NCI-H187 (cell line): ENCODE measurements at places on chromosomes 5 and 9.

DNA sequence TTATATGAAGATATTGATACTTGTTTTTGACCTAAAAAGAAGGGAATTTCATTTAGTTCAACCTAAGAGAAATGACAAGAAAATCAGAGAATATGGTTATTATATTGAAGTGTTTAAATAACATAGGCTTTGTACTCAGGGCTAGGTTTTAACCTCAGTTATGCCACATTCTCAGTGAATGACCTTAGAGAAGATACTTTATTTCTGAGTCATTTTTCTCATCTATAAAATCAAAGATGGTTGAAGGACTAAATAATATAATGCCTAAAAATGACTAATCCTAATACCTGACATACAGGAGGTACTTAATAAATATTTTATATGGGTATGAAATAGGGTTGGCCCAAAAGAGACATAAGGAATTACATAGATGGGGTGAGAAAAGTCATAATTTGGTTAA lies 32.3 kb downstream of the DIMT1 start:
- DNase-seq, result no peak

GRCh38 chr5:173789031-173789920 lies 98.9 kb upstream of the CPEB4 start:
- no peak for DNase-seq

GRCh38 chr5:72074251-72074650 lies 33.0 kb upstream of the MAP1B start:
- DNase-seq, result no peak

- DNase-seq, result no peak
These were observed 656.3 kb downstream of the PRELID2 start for GRCh38 chr5:145178641-145179523.

- DNase-seq, result no peak
These were observed 61.4 kb upstream of the AFAP1L1 start for GRCh38 chr5:149210225-149210624.

GRCh38 chr5:173452119-173452905 lies 124.1 kb upstream of the STC2 start:
- no peak for DNase-seq

DNA sequence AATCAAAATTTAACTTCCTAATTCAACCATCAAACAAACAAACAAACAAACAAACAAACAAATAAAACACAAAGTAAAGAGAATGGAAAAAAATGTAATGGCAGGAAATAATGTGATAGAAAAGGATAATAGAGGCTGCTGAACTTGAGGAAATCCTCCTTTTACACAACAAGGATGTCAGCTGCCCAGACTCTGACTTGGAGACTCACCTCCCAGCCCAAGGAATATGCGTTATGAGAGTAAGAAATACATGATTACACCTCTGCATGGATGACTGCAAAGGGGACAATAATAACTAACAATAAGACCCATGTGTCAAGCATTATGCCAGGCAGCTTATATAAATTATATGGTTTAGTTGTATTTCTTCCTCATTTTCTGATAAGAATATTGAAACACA lies 46.6 kb upstream of the JAK2 start:
- no peak for DNase-seq

- DNase-seq, result no peak
These were observed 310.2 kb downstream of the PDE4D start for GRCh38 chr5:59583151-59583809.

DNA sequence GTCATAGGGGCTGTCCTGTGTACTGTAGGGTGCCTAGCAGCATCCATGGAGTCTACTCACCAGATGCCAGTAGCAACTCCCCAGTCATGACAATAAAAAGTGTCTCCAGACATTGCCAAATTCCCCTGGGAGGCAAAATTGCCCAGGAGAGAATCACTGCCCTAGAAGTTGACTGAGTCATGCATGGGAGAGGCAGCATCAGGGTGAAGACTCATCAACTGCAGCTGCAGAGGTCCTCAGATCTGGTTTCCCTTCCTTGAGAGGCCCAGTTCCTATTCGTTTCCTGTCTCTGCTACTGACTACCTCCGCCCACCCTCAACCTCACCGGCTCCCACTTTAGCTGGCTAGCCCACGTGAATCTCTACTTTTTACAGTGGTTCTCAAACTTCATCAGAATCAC lies 88.6 kb upstream of the AGXT2 start:
- no peak for DNase-seq

DNA sequence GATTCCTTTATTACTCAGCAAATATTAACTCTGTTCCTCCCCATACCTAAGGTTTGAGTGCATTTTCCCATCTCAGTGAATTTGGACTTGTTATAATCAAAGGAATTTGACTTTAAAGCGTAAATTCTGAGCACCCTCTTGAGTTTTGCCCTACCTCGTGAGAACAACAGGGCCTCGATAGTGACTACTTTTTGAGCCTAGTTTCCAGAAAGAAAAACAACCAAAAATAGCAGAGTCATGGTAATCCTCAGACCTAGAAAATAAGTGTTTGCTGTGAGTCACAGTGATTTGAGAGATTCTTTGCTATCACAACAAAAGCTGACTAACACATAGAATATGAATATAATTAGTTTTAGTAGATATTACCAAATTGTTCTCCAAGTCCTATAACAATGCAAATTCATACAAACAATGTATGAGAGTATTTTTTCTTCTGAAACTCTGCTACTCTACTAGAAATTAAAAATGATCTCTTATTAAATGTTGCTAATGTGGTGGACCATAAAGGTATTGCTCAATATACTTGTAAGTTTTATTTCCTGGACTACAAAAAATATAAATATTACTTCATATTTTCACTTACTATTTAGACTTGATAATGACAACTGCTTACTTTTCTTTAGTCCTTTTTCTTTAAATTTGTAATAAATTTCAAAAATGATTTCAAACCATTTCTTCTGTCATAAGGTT lies 759.7 kb downstream of the BRINP1 start:
- no peak for DNase-seq

DNA sequence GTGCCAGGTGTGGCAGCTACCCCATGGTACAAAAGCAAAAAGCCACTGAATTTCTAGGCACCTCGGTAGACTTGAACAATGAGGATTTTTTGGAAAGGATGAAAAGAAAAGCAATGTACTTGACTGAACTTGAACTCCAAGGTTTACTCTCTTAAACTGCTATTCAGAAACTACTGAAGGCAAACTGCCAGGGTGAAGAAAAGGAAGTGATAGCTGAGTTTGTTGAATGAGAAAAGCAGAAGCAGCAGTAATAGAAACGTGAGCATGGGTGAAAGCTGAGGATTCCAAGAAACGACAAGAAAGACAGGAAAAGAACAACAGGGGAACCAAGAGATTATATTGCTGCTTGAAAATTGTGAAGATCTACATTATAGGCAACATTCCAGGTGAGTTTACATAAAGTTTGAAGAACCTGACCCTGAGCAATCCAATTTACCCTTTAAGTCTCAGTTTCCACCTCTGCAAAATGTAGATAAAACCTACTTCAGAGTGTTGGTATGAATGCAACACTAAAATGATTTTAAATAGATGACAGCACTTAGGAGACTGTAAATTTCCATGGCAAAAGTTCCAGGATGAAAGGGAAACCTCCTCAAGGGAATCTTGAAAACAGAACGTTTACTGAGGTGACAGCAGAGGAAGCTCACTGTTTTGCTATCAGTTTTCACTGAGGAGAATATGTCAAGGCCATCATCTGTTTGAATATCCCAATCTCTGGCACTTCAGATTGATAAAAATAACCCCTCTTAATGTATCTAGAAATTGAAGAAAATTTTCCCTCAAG lies 245.8 kb downstream of the SPATA31D1 start:
- no peak for DNase-seq

DNA sequence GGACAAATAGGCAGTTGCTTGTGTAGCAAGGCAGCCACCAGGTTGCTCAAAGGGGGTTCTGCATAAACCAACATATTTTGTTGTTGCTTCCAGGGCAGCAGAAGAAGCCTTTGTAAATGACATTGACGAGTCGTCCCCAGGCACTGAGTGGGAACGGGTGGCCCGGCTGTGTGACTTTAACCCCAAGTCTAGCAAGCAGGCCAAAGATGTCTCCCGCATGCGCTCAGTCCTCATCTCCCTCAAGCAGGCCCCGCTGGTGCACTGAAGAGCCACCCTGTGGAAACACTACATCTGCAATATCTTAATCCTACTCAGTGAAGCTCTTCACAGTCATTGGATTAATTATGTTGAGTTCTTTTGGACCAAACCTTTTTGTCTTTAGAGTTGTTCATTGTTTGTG lies 20.8 kb downstream of the CLTA start:
- no peak for DNase-seq

DNA sequence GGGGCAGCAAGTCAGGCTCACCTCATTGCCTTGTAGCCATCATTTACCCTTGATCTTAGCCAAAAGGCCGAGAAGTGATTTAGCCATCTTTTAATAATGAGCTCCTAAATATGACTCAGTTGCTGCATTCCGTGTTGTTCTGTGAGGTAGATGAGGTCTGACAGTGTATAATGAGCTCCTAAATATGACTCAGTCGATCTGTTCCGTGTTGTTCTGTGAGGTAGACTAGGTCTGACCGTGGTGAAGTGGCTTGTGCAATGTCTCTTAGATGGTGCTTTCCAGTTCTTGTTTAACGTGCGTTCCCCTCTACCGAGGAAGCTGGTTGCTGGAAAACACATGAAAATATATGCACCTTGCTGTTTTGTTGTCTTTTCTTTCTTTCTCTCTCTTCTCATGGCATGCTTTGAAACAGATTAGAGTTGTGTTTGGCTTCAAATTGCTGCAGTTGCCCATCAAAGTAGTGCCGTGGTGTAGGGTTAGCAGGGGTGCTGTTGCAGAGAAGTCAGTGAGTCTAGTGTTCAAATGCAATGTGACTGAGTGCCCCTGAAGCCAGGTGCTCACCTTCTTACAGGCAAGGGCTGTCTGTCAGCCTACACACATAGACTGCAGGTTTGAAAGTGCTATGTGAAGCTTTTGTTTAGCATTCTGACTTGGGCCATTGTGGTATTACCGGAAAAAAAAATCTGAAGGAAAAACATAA lies 118.6 kb downstream of the KDM4C start:
- DNase-seq, result no peak

GRCh38 chr5:76622076-76622475 lies 1.1 kb downstream of the F2RL2 start:
- DNase-seq, result no peak

GRCh38 chr5:169648725-169649310 lies 11.7 kb downstream of the DOCK2 start:
- no peak for DNase-seq
